ENCODE measurements at places on chromosomes 7 and 10.

DNA sequence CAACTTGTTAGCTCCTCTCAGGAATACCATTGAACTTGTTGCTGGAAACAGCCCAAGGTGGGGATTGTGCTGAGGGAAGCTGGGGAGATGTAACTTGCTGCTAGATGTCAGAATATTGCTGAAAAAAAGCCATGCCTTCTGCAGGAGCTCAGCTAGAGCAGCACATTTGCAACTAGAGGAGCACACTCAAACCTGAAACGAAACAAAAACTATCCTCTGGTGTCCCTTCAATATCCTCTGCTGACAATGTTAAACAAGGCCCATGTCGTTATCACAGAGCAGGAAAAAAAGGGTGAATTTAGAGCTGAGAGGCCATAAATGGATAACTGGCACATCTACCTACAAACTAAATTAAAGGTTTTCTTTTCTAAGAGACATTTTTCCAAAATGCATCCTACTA lies 53.7 kb upstream of the MACC1 start:
- no peak for DNase-seq

GRCh38 chr7:45626441-45627430 lies 52.6 kb downstream of the ADCY1 start:
- no peak for DNase-seq

GRCh38 chr10:121296881-121297585 lies 301.2 kb downstream of the FGFR2 start:
- no peak for DNase-seq

GRCh38 chr10:404991-405390 lies 269.7 kb downstream of the ZMYND11 start:
- no peak for DNase-seq

DNA sequence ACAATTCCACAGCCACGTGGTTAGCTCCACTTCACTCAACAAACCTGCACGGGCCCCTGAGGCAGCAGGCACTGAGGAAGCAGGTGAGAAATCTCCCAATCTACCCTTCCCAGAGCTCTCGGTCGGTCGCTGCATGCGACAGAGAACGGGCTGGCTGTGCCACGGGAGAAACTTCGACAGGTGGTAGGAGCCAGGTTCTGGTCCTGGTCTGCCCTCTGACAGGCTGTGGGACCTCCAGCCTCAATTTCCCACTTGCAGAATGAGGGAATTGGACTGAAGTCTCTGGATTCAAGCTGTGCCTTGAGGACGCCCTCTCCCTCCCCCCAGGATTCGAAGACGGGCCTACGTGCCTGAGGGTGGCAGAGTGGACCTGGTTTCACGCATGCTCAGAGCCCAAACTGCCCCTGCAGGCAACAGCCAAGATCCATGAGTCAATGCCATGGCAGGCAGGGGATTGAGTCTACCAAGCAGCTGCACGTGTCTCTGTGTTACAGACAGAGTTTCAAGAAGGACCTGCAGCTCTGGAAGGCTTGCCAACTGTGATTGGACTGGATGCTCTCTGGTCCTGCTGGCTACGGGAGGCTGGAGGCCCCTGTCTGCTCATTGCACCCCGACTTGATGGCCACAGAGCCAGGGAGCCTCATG lies 215.0 kb downstream of the USP6NL start:
- no peak for DNase-seq

DNA sequence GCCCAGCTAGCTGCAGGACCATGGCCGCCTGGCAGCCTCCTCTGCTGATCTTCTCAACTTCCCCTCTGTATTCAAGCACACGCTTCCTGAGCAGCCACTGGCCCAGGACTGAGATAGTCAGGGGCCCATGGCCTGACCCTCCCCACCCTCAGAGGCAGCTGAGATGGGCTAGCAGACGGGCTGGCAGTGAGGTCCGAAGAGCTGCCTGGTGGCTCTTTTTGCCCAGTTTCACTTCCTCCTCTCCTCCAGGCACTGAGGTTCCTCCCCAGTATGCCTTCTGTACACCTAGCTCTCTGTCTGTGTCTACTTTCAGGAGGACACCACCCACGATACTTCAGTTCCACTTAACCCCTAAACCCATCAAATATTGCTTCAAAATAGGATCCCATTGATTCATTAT lies 395.6 kb downstream of the TNS3 start:
- no peak for DNase-seq

GRCh38 chr10:130461631-130462030 lies 325.4 kb downstream of the GLRX3 start:
- DNase-seq = no peak

GRCh38 chr7:29976673-29977415 lies 12.8 kb downstream of the SCRN1 start:
- no peak for DNase-seq

DNA sequence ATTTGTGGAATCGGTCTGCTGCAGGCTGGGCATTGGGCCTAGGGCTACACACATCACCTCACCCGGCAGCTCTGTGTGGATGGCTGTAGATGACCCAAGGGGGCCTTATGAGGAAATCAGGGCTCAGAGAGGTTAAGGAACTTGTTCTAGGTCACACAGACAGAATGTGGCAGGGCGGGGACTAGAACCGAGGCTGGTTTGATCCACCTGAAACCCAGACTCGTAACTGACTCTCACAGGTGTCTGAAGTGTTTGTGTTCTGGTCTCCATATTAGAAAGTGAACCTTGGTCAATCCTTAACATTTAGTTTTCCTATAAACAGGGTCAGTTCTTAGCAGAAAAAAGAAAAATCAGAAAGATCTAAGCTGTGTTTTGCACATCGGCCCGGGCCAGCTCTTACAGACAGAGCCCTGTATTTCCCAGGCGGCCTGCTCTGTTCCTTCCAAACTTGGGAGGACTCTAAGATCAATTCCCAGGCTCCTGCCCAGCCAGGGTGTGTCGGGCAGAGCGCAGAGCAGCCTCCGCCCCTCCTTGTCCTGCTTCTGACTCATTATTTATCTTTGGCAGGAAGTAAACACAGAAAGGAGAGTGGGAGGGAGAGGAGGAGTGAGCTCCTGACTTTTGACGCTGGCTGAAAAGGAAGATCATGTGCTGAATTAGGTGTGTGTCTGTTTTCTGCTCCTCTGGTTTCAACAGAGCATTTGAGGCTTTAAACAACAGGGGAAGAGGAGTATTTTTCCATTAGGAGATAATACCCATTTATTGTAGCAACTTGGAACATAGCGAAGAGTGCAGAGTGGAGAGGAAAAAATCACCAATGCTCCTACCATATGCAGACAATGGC lies 74.1 kb downstream of the TACC2 start:
- peak; percentile 89 for DNase-seq

DNA sequence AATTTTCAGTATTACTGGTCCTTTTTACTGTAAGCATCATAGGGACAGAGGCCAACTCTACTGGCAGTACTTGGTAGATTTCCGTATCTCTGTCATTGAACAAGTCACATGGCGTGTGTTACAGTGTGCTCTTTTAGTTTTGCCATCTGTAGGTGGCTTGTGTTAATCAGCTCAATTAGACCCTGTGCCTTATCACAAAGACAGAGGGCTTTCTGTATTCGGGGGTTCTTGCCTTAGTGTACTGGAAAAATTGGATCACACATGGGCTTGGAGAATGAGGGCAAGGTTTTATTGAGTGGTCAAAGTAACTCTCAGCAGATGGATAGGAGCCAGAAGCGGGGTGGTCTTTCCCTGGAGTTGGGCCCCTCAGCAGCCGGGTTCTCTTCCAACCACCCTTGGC lies 21.3 kb upstream of the LRGUK start:
- DNase-seq = no peak

GRCh38 chr7:34949361-34949760 lies 87.9 kb downstream of the DPY19L1 start:
- no peak for DNase-seq

- no peak for DNase-seq
These were observed 78.7 kb downstream of the ELFN1 start for GRCh38 chr7:1748839-1749173.

DNA sequence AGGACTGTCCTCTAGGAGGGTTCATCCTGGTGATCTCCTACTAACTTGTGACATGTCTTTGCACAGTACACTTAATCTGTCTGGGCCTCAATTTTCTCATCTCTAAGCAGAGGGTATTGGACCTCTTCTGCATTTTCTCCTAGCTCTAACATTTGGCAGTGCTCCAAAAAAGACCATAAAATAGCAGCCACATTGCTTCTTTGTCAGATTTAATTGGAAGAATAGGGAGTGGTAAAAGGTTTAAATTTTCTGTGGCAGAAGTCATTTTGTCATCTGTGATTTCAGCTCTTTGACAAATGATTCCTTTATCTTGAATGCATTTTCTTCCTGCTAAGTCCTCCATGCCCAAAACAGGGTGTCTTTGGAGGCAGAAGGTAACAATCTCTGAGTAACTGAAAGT lies 289.9 kb upstream of the LRGUK start:
- no peak for DNase-seq

DNA sequence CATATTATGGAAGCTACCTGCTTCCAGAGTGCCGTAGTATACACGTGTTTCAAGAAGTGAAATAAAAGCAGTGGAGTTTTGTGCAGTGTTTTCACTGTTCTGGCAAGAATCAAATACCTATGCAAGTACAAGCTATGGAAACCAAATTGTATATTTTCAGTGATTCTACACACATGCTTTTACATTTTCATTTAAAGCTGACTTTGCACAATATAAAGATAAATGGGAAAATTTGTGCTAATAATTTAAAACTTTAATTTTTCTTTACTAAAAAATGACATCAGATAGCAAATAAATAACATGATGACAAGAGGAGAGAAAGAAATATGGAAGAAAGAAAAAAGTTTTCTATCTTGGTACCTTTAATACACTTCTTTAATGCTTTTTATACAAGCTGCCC lies 393.7 kb upstream of the NPVF start:
- DNase-seq = no peak

GRCh38 chr7:91080351-91080750 lies 183.9 kb upstream of the FZD1 start:
- no peak for DNase-seq

- DNase-seq = no peak
These were observed 142.9 kb downstream of the PTPRN2 start for GRCh38 chr7:158444501-158445420.

DNA sequence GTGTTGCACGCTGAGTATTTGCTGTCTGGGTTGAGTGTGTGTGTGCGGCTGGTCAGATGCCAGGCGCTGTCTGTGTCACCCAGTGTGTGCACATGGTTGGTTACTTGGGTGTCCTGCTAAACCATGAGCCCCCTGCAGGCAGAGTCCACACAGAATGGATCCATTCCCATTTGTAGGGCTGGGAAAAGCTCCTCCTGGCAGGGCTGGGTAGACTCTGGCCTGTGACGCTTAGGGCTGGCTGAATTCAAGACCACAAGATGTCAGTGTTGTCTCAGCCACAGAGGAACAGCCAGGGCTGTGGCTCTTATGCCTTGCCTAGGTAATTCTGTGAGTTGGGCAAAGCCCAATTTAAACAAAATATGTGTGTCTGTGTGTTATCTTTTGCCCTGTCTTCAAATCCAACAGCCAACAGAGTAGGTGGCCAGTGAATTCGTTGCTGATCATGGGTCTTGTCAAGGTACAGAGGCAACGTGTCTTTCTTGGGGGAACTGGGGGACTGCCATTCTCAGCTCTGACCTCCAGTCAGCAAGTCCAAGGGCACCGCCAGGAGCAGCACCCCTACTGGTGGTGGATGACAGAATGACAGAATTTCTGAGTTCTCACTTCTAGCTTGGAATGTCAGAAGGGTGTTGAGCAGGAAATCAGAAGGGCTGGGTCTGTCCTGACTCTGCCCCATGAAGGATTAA lies 285.1 kb downstream of the CCSER2 start:
- DNase-seq = no peak

DNA sequence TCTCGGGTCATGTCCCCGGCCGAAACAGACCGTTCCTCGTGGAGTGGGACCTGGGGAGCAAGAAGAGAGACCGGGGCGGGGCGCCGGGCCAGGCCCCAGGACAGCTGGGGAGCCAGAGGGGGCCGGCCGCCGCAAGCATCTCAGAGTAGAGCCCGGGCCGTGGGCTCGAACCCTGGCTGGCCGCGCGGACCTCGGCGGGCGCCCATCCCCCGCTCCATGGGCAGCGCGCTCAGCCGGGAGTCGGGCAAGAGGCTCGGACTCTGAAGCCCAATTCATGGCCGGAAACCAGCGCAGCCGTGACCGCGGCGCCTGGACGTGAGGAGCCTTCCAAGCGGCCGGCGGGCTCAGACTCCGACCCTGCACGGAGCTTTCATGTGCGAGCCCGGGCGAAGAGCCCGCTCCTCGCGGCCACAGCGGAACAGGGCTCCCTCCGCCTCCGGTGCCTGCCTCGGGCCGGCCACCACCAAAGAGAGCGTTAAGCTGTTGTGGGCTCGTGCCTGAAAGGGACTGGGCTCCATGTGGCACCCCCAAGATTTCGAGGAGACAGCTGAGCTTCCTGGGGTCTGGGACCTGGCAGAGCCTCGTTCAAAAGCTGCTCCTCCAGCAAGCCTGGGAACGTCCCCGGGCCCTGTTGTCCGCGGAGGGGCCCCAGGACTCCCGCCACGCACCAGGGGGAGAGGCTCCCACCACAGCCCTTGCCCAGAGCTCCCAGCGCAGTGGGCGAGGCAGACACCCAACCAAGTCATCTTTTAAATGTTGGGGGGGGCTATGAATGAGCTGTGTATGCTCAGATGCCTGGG lies 757 bp upstream of the GRID1 start:
- no peak for DNase-seq

DNA sequence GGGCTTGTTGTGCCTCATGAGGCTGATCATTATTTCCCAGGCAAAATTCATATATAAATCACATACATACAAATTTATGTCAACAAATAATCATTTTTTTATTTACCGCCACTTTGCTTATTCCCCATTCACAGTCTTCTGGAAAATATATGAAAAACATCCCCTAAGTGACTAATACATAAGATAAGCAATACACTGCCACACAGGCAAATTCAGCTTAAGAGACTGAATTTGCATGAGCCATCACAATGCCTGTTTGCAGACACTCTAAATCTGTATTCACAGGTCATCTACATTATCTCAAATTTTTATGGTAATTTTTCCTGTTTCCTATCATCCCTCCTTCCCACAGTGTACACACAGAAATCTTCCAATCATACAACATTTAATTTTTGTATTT lies 13.2 kb downstream of the OSBPL3 start:
- DNase-seq = no peak

Data from fibroblast of gingiva (primary cell).